ENCODE measurements at places on chromosomes 6 and 20.
A peak's percentile ranks its signal among the peaks of the same experiment; 100 is the strongest.

DNA sequence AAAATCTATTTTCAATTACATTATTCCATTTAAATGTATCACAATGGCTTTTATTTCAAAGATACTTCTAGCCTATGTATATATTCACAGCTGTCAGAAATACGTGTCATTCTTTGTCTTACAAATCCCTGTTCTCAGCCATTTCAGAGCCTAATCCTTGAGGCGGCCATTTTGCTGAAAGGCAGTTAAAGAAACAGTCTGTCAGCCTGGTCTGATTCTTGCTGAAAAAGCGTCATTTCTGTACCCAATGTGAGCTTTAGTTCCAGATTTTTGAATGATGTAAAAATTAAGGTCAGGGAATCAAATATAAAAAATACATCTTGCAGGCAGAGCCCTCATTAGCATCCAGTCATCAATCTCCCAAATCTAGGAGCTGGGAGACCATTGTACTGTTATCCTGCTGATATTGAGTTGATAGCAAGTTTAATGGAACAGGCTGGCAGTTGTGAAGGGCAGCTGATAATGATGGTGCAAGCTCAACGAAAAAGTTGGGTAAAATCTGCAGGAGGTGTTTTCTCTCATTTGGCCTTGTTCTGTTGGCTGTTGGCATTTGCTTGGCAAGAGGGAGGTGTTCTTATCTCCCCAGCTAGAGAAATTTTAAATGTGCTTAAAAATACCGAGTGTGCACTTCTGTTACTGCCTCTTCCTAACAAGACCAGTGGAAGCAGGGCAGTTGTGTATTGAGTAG lies 314.8 kb downstream of the SOX4 start:
- DNase-seq: no peak

DNA sequence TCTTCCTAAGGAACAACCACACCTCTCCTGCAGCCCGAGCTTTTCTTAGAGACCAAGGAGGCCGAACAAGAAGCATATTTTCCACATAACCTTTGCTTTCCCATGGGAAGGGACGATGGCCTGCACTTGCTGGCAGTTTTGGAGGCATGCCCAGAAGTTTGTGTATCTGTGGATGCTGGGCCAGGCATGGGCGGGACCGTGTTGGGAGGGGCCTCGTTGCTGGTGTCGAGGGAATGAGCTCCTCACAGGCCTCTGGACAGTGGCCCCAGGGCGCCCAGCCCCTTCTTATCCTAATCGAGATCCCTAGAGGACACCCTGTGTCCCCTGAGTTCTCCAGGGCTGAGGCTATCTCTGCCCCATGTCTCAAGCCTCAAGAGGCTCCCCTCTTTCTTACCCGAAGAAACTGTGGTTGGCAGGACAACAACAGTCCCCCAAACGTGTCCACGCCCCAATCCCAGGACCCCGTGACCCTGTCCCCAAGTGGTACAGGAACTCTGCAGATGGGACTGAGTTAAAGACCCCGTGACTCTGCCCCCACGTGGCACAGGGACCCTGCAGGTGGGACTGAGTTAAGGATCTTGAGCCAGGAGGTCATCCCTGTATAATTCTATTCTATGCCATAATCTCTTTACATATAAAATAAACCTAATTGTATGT lies 99.5 kb upstream of the BHLHE23 start:
- DNase-seq: no peak

- DNase-seq: no peak
These were observed 135.9 kb upstream of the PDE10A start for GRCh38 chr6:165798991-165799390.

DNA sequence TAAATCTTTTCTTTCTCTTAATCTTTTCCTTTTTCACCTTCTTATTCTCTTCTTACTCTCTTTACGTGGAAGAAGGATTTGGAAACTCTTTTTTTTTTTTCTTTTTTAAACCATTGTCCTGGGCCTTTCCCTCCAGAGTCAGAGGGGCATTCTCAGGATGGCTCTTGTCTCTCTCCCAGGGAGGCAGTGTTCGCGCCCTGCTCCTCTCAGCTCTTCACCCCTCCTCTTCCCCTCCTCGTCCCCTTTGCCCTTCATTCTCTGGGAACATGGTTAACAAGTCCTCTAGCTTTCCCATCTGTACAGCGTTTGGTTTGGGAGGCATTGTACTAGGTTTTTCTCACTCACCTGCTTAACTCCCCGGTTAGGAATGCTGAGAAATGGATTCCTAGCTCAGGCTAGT lies 52.0 kb upstream of the TFB1M start:
- DNase-seq: no peak

- no peak for DNase-seq
These were observed 28.2 kb upstream of the STX16 start for GRCh38 chr20:58622671-58623578.

GRCh38 chr20:58690396-58691135 lies 2.0 kb upstream of the NPEPL1 start:
- DNase-seq: no peak

DNA sequence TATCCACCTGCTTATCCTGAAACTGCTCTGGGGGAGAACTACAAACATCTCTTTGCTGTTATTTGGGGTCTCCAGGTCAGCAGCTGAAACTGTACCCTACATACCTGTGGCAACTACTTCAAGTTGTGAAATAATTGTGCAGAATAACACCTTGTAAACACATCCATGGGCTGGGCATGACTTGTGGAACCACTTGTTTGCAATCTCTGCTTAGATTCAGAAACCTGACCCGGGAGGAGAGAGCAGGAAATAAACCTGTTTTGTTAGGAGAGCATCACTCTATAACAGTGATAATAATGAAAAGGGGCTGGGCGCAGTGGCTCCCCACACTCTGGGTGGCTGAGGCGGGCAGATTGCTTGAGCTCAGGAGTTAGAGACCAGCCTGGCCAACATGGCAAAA lies 183.1 kb downstream of the NFATC2 start:
- DNase-seq: no peak

DNA sequence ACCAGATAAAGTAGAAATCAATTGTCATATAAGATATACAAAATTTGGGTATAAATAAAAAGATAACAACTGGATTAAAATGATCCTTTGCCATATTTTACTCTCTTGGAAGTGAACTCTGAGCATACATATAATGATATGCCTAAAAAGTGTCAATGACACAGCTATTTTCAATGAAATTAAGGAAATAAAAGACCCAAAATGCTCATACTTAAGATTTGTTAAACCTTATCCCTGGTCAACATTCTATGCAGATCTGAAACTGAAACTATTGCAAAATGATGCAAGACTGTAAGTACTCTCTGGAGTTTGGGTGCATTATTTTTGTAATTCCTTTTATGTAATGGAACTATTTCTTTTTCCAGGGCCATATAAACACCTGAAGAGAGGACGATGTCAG lies 119.0 kb upstream of the SGK1 start:
- no peak for DNase-seq

- no peak for DNase-seq
These were observed 33.2 kb downstream of the HLA-A start for GRCh38 chr6:29975561-29975907.

DNA sequence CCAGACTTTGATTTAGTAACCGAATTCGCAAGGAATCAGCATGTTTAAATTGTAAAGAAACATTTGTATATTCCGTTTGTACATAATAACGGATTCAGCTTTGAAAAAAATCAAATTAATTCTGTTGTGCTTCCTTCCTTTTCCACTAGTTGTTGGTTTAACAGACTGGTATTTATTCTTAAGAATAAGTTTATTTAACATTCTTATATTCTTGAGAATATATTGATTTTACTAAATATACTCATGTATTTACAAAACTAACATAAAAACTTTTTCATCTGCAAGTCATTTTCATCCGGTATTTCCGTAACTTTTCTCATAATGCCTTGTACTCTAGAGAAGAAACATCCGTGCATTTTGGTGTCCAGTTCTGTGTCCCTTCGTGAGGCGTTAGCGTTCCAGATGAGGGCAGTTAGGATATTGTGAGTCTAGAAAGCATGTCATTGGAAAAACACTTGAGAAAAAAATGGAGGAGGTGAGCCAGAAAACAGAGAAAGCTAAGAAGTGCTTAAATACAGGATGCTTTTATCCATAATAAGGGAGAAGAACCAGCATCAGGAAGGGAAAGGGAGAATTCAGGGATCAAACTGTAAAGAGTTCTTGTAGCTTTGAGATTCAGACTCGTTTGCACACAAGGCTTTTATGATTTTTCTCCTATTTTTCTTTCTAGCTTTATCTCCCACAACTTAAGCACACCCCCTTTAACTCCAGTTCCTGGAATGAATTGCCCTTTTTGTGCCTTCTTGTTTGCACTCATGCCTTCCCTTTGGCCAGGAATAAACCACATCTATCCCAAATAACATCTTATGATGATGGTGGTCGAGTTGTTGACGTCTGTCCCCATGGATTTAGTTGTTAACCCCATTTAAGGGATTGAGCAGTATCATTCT lies 1.8 kb downstream of the WRNIP1 start:
- DNase-seq: no peak

DNA sequence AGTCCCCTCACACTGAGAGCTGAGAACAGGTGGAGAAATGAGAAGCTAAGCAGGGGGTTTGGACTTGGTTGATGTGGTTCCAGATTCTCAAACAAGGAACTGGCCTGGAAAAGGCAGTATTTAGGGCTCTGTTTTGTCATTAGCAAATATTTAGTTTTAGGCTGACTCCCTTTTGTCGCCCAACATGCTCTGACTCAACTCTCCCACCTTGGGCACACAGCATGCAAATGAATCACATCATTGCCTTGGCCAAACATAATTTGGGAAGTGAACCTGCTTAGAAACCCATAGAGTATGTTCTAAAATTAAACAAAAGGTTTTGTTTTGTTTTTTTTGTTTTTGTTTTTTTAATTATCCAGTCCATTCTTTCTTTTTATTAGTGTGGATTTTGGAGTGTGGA lies 9.5 kb upstream of the UQCC2 start:
- no peak for DNase-seq

DNA sequence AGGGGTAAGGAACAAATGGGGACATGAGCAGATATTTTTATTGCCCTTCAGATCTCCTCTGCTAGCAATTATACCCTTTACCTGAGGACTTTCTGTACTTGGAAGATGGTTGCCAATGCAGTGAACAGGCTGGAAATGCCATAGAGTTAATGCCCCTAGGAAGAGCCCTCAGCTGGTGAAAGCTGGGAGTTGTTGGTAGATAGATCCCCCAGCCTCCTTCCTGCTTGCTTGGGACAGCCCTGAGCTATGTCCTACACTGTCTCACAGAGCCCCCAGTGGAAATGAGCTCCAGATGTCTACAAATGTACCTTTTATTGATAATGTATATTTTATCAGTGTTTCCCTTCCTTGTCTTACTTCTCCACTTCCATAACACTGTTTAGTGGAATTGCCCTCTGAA lies 87.6 kb upstream of the PAK5 start:
- no peak for DNase-seq

DNA sequence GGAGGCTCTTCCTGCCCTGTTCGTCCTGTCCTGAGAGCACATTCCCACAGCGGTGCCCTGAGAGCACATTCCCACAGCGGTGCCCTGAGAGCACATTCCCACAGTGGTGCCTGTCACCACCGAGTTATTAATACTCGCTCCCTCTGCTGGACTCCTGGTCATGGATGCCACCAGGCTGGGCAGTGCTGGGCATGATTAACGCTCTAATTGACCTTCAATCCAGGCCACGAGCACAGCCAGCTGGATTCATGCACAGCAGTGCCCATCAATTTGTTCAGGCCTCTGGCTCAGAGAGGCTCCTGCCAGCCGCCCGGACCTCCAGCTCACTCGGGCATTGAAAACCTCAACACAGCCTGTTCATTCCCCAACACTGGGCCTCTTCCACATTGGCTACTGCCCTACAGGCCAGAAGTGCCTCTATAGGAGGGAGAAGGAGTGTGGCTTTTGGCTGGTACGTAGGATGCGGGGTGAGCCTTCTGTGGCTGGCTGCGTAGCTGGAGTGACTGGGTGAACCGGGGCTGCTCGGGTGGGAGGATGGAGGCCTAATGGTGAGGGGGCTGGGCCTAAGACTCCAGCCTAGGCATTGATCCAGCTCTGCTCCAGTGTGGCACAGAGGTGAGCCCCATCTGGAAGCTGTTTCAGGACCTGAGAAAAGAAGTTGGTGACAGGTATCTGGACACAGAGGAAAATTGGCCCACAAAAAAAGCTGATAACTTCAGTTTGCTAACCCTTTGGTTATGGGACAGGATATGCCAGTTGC lies 9.3 kb downstream of the IP6K3 start:
- DNase-seq: no peak

- DNase-seq: peak; percentile 81
These were observed 145.6 kb upstream of the ID4 start for GRCh38 chr6:19691465-19692167.

Measured in ecto neural progenitor cell (in vitro differentiated cells).